Activated CD8-positive, alpha-beta memory T cell treated with anti-CD3 and anti-CD28 coated beads, Interleukin-2, amount 10 ng/mL, durations not matched to agents 7 days and 5 days (primary cell): ENCODE measurements at places on chromosomes 2 and 18. TPM values are rescaled to one million over a fixed set of nuclear protein-coding genes. Genes with fewer than 3 reads are reported as not detected.

- H3K36me3 ChIP-seq, result no peaks in the 10 kb centered on the region
- no peak for DNase-seq
- H3K27me3 ChIP-seq, result peaks cover 6% of the 10 kb centered on the region
- no peak overlapping the region for H3K27ac ChIP-seq
Observed at GRCh38 chr2:239871481-239872435, 153.4 kb downstream of the NDUFA10 start.

DNA sequence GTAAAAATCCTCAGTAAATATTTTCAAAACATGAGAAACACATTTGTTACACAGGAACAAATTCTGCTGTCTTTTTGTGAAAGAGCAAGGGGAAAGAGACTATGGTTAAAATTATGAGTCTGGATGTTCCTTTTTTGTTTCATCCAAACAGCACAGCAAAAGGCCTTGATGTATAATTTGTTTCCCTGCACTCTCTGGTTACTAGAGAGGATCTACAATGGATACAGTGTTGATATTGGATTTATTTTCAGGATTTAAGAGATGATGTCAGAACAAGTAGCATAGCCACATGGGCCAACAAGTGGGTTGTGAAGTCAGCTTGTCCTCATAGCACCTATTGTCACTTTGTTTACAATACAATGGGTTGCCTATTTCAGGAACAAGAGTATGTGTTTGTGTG is 11.3 kb upstream of the ERBB4 start:
- no peaks in the 10 kb centered on the region for H3K4me1 ChIP-seq
- no peak overlapping the region for H3K4me3 ChIP-seq
- no peak for DNase-seq
- H3K27ac ChIP-seq, result no peak overlapping the region
- no peaks in the 10 kb centered on the region for H3K27me3 ChIP-seq
- no peaks in the 10 kb centered on the region for H3K36me3 ChIP-seq

- no peak for DNase-seq
- H3K27ac ChIP-seq, result no peak overlapping the region
- peaks cover 2% of the 10 kb centered on the region for H3K4me1 ChIP-seq
- H3K36me3 ChIP-seq, result no peaks in the 10 kb centered on the region
Observed at GRCh38 chr2:102176172-102176571, 10.7 kb upstream of the IL1RL2 start.

The MAL gene
- total RNA-seq, result 54.6 TPM

- H3K4me1 ChIP-seq, result peaks cover 2% of the 10 kb centered on the region
- H3K36me3 ChIP-seq, result no peaks in the 10 kb centered on the region
- peaks cover 38% of the 10 kb centered on the region for H3K27me3 ChIP-seq
- no peak overlapping the region for H3K4me3 ChIP-seq
- no peak overlapping the region for H3K27ac ChIP-seq
Observed at GRCh38 chr2:232354069-232354468, 24.5 kb upstream of the ALPP start.

The IL36A gene
- 0.42 TPM for total RNA-seq

DNA sequence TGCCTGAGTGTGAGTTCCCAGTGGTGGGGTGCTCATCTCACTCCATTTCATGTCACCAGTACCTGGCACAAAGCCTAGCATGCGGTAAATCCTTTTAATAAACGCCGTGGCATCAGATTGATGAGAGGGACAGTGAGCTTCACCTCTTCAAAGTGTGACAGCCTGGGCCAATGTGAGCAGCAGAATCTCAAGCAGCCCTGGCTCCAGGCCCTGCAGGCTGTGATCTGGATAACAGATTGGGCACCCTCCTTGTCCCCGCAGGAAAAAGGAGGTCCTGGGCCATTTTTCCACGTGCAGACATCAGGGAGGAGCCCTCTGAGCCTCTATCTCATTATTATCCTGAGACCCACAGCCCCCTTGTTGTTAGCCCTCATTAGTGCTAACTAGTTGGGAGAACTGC is 34.8 kb downstream of the TET3 start:
- H3K27ac ChIP-seq, result no peak overlapping the region
- peaks cover 10% of the 10 kb centered on the region for H3K4me1 ChIP-seq
- no peaks in the 10 kb centered on the region for H3K27me3 ChIP-seq
- no peak for DNase-seq

GRCh38 chr2:39710807-39711206 is 45.1 kb downstream of the TMEM178A start:
- no peaks in the 10 kb centered on the region for H3K4me1 ChIP-seq
- no peaks in the 10 kb centered on the region for H3K36me3 ChIP-seq
- H3K27me3 ChIP-seq, result peaks cover 37% of the 10 kb centered on the region
- no peak for DNase-seq

DNA sequence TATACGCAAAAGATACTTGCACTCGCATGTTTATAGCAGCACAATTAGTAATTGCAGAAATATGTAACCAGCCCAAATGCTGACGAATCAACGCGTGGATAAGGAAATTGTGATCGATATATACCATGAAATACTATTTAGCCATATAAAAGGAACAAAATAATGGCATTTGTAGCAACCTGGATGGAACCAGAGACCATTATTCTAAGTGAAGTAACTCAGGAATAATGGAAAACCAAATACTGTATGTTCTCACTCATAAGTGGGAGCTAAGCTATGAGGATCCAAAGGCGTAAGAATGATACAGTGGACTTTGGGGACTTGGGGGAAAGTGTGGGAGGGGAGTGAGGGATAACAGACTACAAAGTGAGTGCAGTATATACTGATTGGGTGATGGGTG is 1008.0 kb upstream of the CRIM1 start:
- no peak for DNase-seq
- no peaks in the 10 kb centered on the region for H3K36me3 ChIP-seq
- H3K4me1 ChIP-seq, result no peaks in the 10 kb centered on the region
- H3K27me3 ChIP-seq, result no peaks in the 10 kb centered on the region
- no peak overlapping the region for H3K4me3 ChIP-seq

GRCh38 chr18:49751427-49752094 is 61.8 kb downstream of the ACAA2 start:
- no peaks in the 10 kb centered on the region for H3K36me3 ChIP-seq
- H3K27me3 ChIP-seq, result peaks cover 3% of the 10 kb centered on the region
- no peak overlapping the region for H3K4me3 ChIP-seq
- peak; percentile 37 for DNase-seq

DNA sequence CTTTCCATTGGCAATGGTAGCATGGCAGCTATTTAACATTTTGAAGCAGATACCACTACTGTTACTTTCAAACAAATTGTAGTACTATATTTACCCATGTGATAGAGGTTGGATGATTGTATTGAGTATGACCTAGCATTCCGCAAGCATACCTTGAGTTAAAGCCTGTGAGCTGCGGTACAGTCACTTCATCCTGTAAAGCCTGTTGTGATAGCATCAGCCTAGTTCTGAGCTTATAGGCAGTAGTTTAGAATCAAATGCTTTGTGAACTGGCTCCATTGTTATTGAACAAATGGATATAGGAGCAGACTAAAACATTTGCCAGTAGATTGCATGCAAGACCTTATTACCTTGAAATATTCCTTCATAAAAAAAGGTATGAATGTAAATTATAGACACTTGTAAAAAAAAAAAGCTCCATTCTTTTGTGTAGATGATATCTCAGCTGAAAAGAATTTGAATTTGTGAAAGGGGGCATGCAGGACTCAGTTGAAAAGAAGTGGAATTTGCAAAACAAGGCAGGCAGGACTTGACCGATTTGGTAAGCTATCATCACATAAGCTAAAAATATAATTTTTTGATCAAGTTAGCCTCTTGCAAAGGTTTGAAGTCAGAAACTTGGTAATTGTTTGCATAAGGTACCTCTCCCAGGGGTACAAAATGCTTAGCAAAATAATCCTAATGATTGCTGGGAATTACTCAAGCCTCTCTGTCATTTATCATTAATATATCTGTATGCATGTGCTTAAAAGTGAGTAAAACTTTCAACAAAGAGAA is 138.5 kb upstream of the ITGA4 start:
- peaks cover 34% of the 10 kb centered on the region for H3K36me3 ChIP-seq
- H3K4me3 ChIP-seq, result no peak overlapping the region
- H3K27me3 ChIP-seq, result no peaks in the 10 kb centered on the region
- H3K4me1 ChIP-seq, result peaks cover 21% of the 10 kb centered on the region
